ENCODE measurements at places on chromosomes 5 and 9.
A peak's percentile ranks its signal among the peaks of the same experiment; 100 is the strongest.

DNA sequence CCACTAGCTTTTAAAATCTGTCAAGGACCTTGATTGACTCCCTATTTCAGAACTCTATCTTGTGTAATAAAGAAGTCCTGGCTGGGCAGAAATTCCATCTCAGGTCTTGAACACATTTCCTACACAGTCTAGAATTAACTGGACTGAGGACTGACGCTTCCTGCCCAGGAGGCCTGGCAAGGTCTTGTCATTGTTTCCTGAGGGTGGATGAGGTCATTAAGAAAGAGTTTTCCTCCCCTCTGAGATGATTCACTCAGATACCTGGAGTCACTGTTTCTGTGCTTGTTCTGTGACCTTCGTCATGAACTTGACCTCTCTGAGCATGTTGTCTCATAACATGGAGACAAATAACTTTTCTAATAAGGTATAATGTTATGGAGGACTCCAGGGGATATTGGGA, 10.0 kb downstream of the MTAP start:
- DNase-seq = no peak

GRCh38 chr5:135735831-135736230, 98.6 kb upstream of the SLC25A48 start:
- DNase-seq = no peak

- no peak for DNase-seq
Observed at GRCh38 chr9:130333041-130333711, 67.6 kb downstream of the HMCN2 start.

DNA sequence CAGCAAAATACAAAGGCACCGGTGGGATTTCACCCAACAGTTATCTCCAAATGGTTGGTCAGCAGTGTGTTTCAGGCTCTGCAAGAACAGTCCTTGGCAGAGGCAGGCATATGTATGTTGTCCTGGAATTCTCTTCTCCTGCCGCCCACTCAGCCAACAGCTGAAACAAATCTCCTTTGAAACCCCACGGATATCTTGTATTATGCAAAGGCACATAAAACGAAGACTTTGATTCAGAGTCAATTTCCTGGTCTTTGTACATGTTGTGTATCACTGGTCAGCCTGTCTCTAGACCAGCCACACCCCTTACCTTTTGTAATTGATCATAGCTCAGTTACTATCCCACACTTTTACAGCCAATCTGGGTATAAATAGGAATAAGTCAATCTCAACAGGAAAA, 29.2 kb downstream of the FREM1 start:
- no peak for DNase-seq

DNA sequence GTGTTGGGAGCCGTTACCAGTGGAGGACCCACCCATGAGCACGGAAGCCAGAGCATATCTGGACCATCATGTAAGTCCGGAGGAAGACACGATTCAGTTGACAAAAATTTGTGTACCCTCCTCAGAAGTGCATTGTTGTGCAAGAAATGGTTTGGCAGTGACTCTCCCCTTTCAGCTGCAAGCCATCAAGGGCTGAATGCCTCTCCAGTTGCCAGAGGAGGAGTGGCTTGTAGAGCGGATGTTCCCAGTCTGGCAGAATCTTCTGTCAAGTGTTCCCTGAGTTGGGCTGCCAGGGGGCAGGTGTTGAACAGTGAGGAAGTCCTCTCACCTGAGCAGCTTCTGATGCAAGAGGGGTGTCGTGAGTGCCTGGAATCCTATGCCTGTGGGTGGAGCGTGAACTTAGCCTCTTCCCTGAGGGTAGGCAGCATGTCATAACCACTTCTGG, 27.6 kb upstream of the CDKN2AIPNL start:
- DNase-seq = no peak

- no peak for DNase-seq
Observed at GRCh38 chr5:151094852-151095245, 14.0 kb upstream of the TNIP1 start.

DNA sequence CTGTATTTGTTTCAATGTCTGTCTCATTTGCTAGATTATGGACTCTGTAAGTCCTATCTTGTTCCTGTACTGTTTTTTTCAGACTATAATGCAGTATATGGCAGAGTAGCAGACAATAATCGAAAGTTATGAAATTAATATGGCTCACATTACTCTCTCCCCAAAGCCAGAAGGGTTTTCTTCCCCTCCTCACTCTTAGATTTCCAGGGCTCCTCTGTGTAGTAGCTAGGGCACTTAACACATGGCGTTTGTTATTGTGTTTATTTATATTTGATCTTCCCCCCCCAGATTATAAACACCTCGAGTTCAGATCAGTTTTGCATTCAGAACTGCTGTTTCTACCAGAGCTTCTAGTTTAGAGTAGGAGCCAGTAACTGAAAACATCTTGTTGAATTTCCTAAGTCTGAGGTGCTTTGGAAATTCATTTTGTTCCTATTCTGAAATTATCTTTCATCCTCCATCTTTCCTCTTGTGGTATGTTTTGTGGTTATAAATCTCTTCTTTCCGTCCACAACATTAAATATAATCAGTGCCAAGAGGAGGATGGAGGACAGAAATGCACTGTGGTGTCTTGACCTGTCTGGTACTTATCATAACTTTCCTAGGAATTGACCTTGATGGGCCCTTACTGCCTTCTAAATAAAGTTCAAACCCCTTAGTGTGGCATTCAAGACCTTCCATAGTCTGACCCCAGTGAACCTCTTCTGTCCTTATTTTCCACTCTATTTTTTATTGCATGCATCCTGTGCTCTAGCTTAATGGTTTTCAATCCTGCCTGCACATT, 27.0 kb downstream of the TLE4 start:
- no peak for DNase-seq

- no peak for DNase-seq
Observed at GRCh38 chr5:124252191-124252638, 494.2 kb downstream of the ZNF608 start.

GRCh38 chr9:127720031-127720864, 4.4 kb downstream of the TTC16 start:
- DNase-seq = no peak

DNA sequence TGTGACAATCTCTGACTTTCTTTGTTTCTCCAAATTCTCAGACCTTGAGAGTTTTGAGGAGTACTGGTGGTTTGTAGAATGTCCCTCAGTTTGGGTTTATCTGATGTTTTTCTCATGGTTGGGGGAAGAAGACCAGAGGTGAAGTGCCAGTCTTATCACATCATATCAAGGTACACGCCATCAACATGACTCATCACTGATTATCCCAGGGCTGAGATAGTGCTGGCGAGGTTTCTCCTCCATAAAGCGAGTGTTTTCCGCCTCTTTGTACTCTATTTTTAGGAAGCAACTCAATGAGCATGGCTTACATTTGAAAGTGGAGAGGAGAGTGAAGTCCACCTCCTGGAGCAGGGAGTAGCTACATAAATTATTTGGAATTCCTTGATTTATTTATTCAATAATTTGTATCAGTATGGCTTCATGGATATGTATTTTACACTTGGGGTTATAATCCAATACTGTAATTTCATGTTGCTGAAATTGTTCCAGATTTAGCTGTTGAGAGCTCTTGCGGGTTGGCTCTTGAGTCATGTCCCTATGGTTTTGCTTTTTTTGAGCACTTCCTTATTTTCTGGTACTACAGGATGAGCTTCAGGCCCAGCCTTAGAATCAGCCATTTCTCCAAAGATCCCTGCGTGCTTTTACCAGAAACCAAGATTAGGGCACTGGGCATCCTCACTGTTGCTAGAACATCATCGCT, 23.9 kb downstream of the DCANP1 start:
- no peak for DNase-seq

DNA sequence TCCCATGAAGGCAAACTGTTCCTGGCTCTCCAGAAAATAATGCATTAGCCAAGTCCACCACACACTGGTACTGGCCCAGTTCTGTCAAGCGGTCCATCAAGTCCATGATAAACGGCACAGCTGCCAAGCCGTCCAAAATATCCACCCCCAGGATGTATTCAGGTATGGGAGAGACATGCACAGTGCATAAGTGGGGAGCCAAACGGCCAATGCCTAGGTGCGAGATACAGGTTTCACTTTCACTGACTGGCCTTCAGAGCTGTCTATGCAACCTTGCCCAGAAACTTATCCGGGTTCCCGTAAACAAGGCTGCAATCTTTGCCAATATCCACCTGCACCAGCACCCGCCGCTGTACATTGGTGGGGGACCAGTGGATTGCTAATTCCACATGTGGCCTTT, 795.8 kb downstream of the EFNA5 start:
- DNase-seq = no peak

DNA sequence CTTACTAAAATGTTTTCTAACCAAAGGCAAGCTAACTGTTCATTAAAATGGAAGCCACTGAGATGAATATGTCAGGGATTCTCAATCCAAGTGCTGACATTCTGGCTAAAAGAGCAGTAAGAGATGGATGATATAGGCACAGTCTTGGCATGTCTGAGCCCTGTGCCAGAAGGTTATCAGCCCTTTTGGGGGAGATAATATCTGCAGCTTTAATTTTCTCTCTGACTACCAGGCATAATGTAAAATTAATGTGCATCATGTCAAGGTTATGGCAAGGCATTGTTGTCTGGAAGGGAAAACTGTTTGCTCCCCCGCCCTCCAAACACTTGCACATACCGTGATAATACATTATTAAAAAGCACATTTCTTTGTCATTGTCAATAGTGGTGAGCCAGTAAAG, 609.8 kb downstream of the ZNF608 start:
- no peak for DNase-seq

DNA sequence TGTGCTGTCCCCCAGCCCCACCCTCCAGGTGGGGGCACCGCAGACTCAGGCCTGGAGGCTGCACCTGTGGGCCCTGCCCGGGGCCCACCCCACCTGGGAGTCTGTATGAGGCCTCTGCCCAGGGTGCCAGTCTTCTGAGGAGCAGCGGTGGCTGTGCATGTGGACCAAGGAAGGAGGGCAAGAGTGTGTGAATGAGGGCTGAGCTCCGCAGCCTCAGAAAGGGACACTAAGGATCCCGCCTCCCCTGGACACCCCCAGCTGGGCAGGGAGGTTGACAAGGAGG, 19.1 kb downstream of the FGD3 start:
- DNase-seq = no peak

DNA sequence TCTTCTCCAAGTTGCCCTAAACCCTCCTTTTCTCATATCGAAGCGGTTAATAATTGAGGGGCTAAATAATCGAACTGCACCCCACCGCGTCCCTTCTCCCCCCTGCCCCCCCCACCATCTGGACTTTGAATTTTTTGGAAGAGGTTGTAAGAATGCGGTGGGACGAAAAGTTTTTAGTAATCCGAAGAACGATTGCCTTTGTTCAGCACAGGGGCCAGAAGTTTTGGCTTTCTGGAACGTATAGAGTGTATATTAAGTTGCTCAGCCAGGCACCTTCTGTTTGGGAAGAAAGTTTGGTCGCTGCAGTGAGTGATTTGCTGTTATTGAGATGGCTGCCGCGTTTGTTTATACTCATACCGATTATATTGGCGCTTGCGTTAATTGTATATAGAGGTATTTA, 518 bp downstream of the ERBIN start:
- peak; percentile 1 for DNase-seq

GRCh38 chr5:134540747-134541733, 15.6 kb downstream of the JADE2 start:
- DNase-seq = no peak

GRCh38 chr9:129242971-129243561, 65.0 kb upstream of the IER5L start:
- DNase-seq = no peak

DNA sequence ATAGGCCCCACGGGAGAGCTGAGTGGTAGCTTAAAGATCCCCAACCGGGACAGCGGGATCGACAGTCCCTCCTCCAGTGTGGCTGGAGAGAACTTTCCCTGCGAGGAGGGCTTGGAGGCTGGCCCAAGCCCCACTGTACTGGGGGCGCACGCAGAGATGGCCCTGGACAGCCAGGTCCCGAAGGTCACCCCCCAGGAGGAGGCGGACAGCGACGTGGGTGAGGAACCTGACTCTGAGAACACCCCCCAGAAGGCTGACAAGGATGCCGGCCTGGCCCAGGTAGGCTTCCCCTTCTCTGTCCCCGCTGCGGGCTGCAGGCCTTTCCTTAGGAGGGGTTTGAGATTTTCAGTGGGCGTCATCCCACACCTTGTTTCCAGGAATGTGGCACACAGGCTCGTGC, 29.1 kb downstream of the FGD3 start:
- DNase-seq = no peak

- DNase-seq = no peak
Observed at GRCh38 chr9:100088202-100088601, 10.6 kb downstream of the ERP44 start.

GRCh38 chr5:131745703-131746102, 51.1 kb downstream of the FNIP1 start:
- DNase-seq = no peak

DNA sequence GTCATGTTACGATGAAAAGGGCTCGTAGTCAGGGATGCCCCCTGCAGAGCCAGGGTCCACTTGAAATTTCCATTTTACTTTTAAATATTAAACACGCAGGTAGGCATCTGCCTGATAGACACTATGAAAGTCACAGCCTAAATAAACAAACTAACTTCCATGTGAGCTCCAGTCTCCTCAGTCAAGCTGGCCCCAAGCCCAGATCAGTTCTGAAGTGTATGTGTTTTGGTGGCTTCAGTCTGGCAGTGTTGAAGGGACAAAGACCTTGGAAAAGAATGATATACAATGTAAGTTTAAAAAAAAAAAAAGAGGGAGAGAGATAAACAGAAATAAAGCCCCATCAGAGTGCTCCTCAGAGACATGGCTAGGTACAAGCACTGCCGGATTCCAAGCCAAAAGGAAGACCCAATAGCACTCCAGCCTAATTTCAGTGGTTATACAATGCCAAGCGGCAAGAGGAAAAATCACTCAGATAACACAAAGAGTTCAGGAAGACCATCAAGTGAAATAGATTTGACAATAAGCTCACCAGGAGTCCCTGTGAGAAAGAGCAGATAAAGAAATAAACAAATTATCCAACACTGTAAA, 181.0 kb downstream of the BNC2 start:
- no peak for DNase-seq

DNA sequence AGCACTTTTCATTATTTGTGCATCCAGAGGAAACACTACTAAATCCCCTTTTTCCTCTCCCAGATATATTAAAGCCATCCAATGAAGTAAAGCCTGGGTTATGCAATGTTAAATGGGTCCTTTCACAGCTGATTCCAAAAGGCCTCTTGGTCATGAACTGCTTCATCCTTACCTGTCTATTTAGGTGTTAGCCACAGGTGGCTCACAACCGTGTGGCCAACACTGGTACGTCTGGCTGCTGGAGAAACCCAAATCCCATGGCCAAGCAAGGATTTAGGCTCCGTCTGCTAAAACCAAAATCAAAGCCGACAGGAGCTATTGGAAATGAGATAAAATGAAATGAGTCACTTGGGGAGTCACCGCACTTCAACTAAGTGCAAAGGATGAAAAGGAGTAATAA, 193.9 kb downstream of the ADCY2 start:
- DNase-seq = no peak
